ENCODE measurements at places on chromosomes 13 and 19.

GRCh38 chr19:1651568-1652291 is 685 bp downstream of the TCF3 start:
- DNase-seq = peak; percentile 27

GRCh38 chr13:72864142-72865011 is 82.4 kb downstream of the PIBF1 start:
- peak; percentile 67 for DNase-seq

DNA sequence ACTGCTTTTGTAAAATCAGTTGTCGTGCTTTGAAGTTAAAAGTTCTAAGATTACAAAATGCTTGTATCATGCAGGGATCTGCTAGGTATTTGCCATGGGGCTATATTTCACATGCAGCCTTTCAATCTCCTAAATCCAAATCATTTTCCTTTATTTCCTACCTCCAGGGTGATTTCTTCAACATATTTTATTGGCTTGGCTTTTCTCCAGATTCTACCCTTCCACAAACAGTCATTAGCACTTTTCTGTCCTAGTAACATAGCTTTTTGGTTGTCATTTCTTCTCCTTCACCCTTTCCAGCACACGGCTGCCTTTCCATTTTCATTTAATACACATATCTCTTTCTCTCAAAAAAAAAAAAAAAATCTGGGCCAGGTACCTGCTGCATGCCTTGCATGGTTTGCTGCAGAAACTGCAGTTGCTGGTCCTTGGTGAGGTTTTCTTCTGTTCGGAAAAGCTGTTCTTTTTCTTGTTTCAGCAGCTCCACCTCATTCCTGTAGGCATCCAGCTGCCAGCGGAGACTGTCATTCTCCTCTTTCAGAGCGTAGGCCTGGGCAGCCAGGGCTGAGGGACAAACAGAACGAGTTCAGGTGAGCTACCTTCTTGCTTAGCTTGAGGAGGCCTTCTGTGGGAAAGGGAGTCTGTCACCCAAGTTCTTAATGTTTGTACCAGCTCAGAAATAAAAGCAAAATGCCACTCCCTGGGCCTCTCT is 274.7 kb downstream of the DNAJC15 start:
- DNase-seq = no peak

GRCh38 chr19:18996351-18996750 is 37.0 kb downstream of the SUGP2 start:
- DNase-seq = no peak

- no peak for DNase-seq
These were observed 194.8 kb upstream of the ARGLU1 start for GRCh38 chr13:106762708-106763107.

GRCh38 chr19:43812688-43813087 is 10.4 kb upstream of the LYPD5 start:
- no peak for DNase-seq

GRCh38 chr13:73293913-73294523 is 235.2 kb downstream of the KLF5 start:
- DNase-seq = no peak

- peak; percentile 11 for DNase-seq
These were observed 12.7 kb downstream of the SUGT1 start for GRCh38 chr13:52665325-52665724.

DNA sequence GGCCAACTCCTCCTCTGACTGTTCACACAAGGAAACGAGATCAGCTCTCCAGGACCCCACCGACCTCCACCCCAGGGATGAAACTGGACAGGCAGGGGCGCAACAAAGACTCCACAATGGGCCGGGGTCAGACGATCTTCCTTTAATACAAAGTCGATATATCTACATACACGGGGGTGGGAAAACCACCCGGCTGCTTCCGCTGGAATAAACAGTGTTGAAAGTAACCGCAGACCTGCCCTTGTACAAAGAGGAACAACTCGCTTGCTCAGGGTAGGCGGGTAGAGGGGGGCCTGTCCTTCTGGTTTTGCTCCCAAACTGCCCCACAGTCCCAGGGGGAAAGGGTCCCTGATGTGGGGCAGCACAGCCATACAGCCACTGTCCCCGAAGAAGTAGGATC is 135.2 kb downstream of the PTPRS start:
- no peak for DNase-seq

GRCh38 chr13:60163478-60164233 is at the start of gene DIAPH3:
Gene DIAPH3 (minus strand): TSS chr13:60163928. CDS start chr13:60163766, 162 bp downstream.
- peak; percentile 97 for DNase-seq

GRCh38 chr13:79660361-79660760 is 179.4 kb downstream of the NDFIP2 start:
- DNase-seq = no peak

- DNase-seq = peak; percentile 83
These were observed 28.2 kb downstream of the TNFRSF19 start for GRCh38 chr13:23598369-23598768.

GRCh38 chr13:24040835-24041234 is 119.7 kb upstream of the SPATA13 start:
- DNase-seq = no peak

DNA sequence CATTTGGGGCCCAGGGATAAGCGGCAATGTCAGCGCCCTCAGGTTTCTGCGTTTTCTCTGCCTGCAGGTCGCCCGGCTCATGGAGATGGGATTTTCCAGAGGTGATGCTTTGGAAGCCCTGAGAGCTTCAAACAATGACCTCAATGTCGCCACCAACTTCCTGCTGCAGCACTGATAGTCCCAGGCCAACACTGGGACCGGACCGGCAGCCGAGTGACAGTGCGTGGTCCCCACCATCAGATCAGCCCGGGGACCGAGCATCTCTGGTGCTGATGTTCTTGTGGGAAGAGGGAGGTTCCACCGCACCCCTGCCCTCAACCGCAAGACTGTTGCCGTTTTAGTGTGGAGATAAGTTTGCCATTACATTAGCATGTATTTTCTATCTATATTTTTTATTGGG is 78.0 kb upstream of the GPR183 start:
- no peak for DNase-seq

Measured in fibroblast of upper back skin (primary cell).